ENCODE measurements at places on chromosomes 2 and 18.
A peak's percentile ranks its signal among the peaks of the same experiment; 100 is the strongest.

GRCh38 chr18:28338316-28338715, 161.4 kb upstream of the CDH2 start:
- no peak for DNase-seq

DNA sequence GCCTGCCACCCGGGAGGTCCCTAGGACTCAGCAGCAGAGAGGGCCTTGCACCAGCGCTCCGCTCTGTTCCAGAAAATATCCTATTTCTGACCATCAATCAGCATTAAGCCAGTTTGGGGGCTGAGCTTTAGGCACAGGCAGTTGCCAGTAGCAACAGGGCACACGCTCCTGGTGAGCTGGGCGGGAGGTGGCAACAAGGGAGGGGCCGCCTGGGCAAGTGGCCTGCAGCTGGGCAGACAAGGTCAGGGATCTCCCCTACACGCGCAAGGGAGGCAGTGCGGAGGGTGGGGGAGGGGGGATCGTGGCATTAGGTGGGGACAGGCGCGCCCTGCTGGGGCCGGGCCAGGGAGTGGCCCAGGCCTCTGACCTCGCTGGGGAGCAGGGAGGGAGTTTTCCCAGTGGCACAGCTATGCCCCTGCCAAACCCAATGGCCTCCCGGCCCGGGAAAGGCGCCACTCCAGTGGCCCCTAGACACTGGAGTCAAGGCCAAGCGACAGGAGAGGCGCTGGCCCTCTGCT, 302.8 kb downstream of the NCKAP5 start:
- DNase-seq = peak; percentile 8

GRCh38 chr2:129748250-129748649, 231.2 kb upstream of the RAB6C start:
- DNase-seq = no peak

- no peak for DNase-seq
These were observed 22.4 kb upstream of the KCNK3 start for GRCh38 chr2:26670171-26670570.

GRCh38 chr2:56199492-56199891, 15.7 kb downstream of the CCDC85A start:
- no peak for DNase-seq

- DNase-seq = no peak
These were observed 89.9 kb upstream of the EPC2 start for GRCh38 chr2:148554459-148555247.

DNA sequence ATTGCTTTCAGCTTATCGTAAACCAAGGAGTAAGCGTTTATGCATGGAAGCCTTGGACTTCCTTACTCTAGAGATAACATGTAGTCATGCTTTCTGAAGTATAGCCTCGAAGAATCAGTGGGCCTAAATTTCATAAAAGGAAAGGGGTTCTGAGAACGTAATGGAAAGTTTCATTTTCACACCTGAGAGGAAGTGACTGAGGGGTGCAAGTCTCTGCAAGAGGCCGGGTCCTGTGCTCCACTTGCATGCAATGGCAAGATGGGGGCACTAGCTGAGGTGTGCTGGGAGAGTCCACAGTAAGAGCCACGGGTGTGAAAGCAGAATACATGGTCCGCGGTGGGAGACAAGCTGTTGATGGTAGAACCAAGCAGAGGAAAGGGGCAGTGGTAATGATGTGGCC, 36.5 kb upstream of the C1D start:
- DNase-seq = no peak

DNA sequence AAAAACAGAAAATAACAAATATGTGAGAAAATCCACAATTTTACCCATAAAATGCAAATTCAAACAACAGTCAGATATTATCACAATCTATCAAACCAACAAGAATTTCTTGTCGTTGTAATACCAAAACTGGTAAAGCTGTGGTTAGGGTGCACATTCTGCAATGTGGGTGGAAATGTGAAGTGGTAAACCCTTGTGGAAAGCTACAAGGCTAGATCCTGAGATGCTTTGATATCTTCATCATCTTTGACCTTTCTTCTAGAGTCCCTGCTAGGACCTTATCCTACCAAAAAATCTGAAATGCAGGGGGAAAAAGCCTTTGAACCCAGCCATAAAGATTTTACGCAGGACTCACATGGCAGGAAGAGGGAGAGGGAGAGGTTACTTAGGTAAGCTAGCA, 17.2 kb upstream of the ATG16L1 start:
- DNase-seq = no peak

DNA sequence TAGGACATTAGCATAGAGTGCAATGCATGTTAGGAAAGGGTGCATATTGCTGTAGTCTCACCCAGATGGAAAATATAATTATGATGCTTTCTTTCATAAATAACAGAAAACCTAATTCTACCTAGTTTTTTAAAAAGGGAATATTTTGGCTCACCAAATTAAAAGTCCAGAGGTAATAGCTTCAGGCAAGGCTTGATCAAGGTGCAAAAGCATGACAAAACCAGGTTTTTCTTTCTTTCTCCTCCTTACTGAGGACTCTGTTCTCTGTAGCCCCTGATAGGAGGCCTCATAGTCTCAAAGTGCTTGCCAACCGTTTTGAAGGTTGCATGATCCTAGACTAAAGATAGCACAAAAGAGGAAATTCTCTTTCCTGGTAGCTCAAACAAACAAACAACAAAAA, 349.9 kb downstream of the CTNNA2 start:
- DNase-seq = no peak

GRCh38 chr2:202050652-202051051, 17.0 kb downstream of the FZD7 start:
- DNase-seq = no peak

DNA sequence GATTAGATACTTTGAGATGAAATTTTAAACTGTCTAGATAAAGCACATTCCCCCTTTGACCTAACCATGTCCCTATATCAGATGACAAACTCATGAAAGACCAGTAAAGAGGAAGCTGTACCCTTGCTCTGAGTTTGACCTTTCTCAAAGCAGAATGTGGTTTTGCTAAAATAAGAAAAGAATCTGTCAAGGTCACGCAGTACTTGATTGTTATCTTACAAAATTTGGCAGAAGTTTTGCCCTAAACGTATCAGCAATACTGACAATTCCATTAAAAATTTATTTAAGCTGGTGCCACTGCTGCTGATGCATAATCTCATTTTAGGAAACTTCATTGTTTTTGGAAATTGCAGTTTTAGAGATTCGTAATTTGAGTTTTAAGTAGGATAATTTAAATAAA, 31.2 kb upstream of the GALM start:
- DNase-seq = no peak

DNA sequence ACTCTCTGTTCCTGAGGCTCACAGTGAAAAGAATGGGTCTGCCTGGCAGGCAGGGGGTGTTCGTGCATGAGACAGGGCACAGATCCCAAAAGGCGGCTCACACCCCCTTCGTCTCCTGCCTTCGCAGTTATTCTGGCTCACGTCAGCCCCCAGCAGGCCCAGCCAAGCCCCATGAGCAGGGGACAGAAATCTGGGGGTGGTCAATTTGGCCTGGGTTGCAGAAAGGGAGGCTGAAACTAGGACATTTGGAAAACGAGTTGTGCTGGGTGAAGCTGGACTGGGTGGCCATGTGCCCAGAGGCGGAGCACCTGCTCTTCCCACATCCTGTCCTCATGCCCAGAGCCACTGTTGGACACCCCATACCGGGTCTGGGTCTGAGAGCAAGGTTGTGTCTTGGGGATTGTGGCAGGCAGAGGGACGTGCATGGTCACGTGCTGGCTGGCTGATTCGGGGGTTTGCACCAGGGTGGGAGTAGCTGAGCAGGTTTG, 99.0 kb upstream of the MCFD2 start:
- no peak for DNase-seq

- DNase-seq = no peak
These were observed 14.8 kb upstream of the SMAD2 start for GRCh38 chr18:47944972-47945852.

DNA sequence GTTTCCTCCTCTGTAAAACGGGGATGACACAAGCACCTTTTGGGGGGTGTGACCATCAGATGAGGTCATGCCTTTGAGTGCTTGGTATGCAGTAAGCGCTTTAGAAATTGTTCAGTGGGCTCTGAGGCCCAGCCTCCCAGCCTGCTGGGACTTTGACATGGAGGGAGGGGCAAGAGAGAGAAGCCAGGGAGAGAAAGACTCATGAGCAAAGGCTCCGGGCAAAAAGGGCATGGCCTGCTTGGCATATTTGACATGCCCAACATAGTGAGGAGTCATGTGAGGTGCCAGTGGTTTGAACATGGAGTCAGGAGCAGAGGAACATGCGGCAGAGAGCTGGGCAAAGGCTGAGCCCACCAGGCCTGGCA, 14.0 kb downstream of the TNS1 start:
- no peak for DNase-seq

DNA sequence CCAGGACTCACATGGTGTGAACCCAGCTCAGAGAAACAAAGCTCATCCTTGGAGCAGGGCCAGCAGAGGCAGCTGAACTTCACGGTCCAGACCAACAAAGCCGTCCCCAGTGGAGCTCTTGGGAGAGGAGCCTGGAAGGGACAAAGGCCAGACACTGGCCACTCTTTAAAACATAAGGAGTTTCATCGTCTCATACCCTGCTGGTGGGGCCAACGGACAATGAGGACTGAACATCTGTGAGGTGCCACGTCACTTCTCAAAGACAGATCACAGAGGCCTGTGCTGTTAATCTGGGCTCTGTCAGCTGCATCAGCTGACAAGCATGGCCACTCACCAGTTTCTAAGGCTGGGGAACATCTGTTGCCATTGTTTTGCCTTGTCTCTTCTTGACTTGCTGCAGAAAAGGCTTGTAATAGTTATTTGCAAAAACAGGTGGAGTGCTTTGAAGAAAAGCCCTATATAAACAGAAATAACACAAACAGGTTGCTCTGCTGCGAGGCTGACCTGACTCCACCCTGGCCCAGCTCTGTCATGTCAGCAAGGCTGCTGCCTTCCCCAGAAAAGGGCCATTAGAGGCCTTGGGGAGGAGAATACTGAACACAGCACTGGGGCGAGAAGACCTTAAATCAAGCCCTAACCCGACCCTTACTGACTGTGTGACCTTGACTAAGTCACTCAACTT, 68.1 kb upstream of the DAPL1 start:
- no peak for DNase-seq

DNA sequence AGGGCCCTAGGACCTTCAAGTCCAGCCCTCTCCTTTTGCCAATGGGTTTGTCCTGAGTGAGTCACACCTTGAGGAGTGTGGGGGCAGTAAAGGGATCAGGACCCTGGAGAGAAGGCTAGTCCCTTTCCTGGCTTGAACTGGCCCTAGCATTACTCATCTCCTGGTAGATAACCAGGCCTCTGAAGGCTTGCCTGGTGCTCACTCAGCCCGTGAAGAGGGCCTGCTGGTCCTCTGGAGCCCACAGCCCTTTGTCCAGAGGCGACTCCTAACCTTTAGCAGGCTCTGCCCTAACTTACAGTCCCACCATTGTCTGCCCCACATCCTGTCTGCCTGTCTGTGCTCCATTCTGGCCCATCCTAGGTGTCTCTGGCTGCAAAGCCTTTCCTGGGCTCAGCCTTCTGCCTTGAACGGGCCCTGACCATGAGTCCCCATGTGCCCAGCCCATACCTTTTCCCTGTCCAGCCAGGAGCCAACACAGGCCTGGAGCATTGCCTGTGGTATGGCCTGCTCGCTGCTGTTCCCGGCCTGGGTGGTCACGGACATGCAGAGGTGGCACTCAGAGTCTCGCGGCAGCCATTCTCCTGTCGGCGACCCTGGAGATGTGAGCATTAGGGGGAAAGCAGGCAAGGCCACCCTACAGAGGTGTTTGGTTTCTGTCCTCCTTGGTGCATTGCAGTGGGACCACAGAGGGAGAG, 5.0 kb downstream of the SFTPB start:
- no peak for DNase-seq

GRCh38 chr18:23646282-23646681, 16.4 kb downstream of the ANKRD29 start:
- no peak for DNase-seq

DNA sequence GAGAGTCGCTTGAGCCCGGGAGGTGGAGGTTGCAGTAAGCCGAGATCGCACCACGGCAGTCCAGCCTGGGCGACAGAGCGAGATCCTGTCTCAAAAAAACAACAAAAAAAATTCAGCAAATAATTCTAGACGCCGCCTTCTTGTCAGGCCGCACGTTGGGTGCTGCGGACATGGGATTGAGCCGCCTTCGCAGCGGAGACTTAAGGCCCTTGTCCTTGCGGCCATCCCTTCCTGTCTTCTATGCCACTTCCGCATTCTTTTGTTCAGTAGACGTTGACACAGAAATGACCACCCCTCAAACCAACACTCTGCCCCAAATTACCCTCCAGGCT, 15.8 kb downstream of the PTPN18 start:
- no peak for DNase-seq

DNA sequence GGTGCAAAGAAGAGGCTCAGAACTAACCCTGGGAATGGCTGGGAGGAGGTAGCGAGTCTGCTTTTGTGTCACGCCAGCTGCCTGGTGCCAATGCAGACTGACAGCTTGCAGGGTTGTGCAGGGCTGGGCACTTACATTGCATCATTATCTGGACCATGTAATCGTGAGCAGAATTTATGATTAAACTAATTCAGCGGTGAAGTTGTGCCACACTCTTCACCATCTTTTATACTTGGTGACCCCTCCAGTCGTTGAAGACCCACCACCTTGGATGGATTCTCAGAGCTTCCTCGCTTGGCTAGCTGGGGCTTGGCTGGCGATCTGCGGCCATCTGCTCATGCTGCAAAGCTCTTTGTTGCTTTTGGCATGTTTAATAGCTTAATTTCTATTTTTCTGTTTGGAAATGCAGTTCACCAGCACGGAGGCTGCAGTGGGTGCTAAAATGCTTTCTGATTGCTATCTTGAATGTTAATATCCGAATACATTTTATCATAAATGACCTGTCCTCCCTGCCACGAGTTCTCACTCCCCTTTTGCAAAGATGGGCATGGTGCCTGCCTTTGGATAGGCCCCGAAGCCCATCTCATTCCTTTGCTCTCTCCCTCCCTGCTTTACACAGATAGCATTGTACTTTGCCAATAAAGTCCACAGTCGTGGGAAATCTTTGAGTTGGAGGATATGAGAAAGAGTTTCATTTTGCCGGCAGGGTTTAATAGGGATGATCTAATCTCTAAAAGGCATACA, 188.2 kb downstream of the PRKCE start:
- DNase-seq = no peak

DNA sequence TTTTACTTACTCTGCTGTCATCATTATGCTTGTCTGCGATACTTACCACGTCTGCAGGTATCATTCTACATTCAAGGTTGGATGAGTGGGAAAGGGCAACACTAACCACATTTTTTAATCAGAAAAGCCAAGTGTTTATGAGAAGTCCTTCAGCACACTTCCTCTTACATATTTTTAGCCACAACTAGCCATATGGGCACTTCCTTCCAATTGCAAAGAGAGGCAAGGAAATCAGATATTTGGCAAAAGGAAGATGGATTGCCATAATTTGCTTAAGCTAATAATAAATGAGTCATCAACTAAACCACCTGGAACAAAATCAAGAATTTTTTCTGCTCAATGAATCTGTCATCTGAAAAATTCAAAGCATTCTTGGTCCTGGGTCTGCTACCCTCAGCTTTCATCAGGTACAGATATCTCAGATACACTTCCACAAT, 16.7 kb upstream of the MRO start:
- no peak for DNase-seq

- no peak for DNase-seq
These were observed 93.1 kb downstream of the TCF4 start for GRCh38 chr18:55494899-55495298.
